ENCODE measurements at places on chromosomes 7 and 10.

GRCh38 chr10:73359492-73359891 is 828 bp upstream of the CFAP70 start:
- peaks cover 16% of the 10 kb centered on the region for H3K36me3 ChIP-seq
- H3K27ac ChIP-seq, result no peak overlapping the region
- no peak for DNase-seq
- H3K27me3 ChIP-seq, result peaks cover 13% of the 10 kb centered on the region
- H3K4me3 ChIP-seq, result no peak overlapping the region

DNA sequence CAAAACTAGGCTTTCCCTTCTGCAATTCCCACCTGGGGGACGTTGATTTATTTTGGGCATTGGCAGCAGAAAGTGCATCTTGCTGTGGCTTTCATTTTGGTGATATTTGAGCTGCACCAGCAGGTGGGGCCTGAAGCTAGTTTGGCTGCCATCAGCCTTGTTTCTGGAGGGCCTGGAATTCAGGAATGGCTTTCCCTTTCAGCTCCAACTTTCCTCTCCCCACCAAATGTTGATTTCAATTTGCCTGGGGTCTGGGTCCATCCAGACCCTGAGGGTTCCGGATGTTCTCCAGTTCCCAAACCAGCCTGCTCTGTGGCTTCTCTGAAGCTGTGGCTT is 640.4 kb downstream of the TYW1 start:
- no peaks in the 10 kb centered on the region for H3K36me3 ChIP-seq
- H3K27me3 ChIP-seq, result no peaks in the 10 kb centered on the region
- no peak for DNase-seq
- H3K4me3 ChIP-seq, result no peak overlapping the region
- H3K4me1 ChIP-seq, result no peaks in the 10 kb centered on the region
- H3K27ac ChIP-seq, result no peak overlapping the region

DNA sequence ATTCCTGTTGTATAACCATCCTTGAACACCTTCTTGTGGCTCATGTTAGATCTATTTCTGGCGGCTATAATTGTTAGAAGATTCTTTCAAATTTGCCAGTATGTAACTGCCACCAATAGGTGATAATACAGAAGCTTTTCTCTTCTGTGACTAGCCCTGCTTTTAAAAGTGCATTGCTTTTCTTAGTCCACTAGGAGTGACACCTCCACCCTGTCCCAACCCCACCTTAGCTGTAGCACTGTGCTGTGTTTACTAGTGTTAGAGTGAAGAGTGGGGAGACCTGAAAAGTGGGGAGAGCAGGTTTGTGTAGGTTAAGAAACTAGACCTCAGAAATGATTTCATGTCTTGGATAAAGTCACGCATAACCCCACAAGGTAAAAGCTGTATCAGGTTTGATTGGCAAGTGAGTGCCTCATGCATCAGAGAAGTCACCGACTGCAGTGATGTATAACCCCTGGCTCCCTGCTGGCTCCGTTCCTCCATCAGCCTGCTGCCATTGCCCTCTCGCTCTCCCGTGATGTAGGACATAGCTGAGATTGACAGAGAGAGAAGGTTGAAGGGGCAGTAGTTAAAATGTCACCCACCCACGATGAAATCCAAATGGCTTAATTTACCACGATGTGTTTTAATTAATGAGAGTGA is 12.5 kb downstream of the NPVF start:
- H3K36me3 ChIP-seq, result no peaks in the 10 kb centered on the region
- no peak for DNase-seq
- peaks cover 30% of the 10 kb centered on the region for H3K27me3 ChIP-seq
- no peaks in the 10 kb centered on the region for H3K4me1 ChIP-seq
- no peak overlapping the region for H3K27ac ChIP-seq

DNA sequence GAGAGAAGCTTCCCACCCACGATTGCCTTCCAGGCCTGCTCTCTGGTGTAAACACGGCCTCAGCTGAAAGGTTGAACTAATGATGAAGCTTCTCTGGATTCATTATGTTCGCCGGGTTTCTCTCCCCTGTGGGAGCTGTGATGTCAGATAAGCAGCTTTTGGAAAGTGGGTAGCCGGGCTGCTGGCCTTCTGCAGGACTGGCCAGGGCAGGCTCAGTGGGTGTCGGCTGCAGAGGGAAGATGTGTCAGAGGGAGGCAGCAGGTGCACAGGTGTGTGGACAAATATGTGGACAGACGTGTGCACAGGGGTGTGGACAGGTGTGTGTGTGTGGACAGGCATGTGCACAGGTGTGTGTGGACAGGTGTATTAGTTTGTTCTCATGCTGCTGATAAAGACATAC is 28.5 kb upstream of the PSMG3 start:
- no peaks in the 10 kb centered on the region for H3K4me1 ChIP-seq
- no peak overlapping the region for H3K27ac ChIP-seq
- peaks cover 100% of the 10 kb centered on the region for H3K27me3 ChIP-seq

- H3K4me3 ChIP-seq, result no peak overlapping the region
- H3K36me3 ChIP-seq, result peaks cover 4% of the 10 kb centered on the region
- no peak for DNase-seq
- peaks cover 47% of the 10 kb centered on the region for H3K27me3 ChIP-seq
- H3K4me1 ChIP-seq, result peaks cover 20% of the 10 kb centered on the region
Observed at GRCh38 chr10:97916586-97916985, 66.9 kb downstream of the GOLGA7B start.

- H3K4me1 ChIP-seq, result no peaks in the 10 kb centered on the region
- no peak overlapping the region for H3K27ac ChIP-seq
- no peak overlapping the region for H3K4me3 ChIP-seq
- H3K36me3 ChIP-seq, result no peaks in the 10 kb centered on the region
- DNase-seq, result no peak
- H3K27me3 ChIP-seq, result no peaks in the 10 kb centered on the region
Observed at GRCh38 chr10:101006593-101007098, 7.0 kb downstream of the LZTS2 start.

DNA sequence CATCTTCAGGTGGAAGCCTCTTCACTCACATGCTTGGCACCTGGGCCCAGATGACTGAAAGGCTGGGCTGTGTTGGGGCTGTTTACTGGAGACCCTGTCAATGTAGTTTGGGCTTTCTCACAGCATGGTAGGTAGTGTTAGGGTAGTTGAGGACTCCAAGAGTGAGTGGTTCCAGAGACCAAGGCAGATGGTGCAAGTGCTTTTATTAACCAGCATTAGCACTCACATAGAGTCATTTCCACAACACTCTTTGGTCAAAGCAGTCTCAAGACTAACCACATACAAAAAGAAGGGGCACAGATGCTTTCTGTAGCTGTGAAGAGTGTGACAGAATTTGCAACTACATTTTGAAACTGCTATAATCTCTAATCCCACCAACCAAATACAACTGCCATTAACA is 135.0 kb downstream of the RTKN2 start:
- no peaks in the 10 kb centered on the region for H3K27me3 ChIP-seq
- no peak for DNase-seq
- H3K27ac ChIP-seq, result no peak overlapping the region

- no peaks in the 10 kb centered on the region for H3K27me3 ChIP-seq
- peaks cover 6% of the 10 kb centered on the region for H3K4me1 ChIP-seq
- DNase-seq, result no peak
- H3K4me3 ChIP-seq, result no peak overlapping the region
- H3K27ac ChIP-seq, result no peak overlapping the region
Observed at GRCh38 chr10:3992382-3993178, 207.6 kb upstream of the KLF6 start.

- H3K27ac ChIP-seq, result no peak overlapping the region
- DNase-seq, result no peak
- peaks cover 64% of the 10 kb centered on the region for H3K27me3 ChIP-seq
- H3K4me3 ChIP-seq, result no peak overlapping the region
- H3K4me1 ChIP-seq, result no peaks in the 10 kb centered on the region
Observed at GRCh38 chr10:11441151-11441535, 170.3 kb downstream of the USP6NL start.

GRCh38 chr7:29995652-29996051 is 6.1 kb upstream of the SCRN1 start:
- peaks cover 28% of the 10 kb centered on the region for H3K4me1 ChIP-seq
- no peak for DNase-seq
- H3K4me3 ChIP-seq, result no peak overlapping the region
- peaks cover 5% of the 10 kb centered on the region for H3K36me3 ChIP-seq
- no peak overlapping the region for H3K27ac ChIP-seq

- DNase-seq, result no peak
- peaks cover 25% of the 10 kb centered on the region for H3K36me3 ChIP-seq
- H3K4me1 ChIP-seq, result peaks cover 30% of the 10 kb centered on the region
- no peak overlapping the region for H3K4me3 ChIP-seq
- peaks cover 18% of the 10 kb centered on the region for H3K27me3 ChIP-seq
Observed at GRCh38 chr10:71776481-71776925, 3.2 kb upstream of the VSIR start.

- H3K36me3 ChIP-seq, result peaks cover 40% of the 10 kb centered on the region
- H3K4me3 ChIP-seq, result peak overlapping the region; percentile 86
- no peaks in the 10 kb centered on the region for H3K27me3 ChIP-seq
- peak overlapping the region; percentile 84 for H3K27ac ChIP-seq
- DNase-seq, result peak; percentile 81
Observed at GRCh38 chr7:3042861-3043489, 692 bp downstream of the CARD11 start.

GRCh38 chr7:67976490-67976889 is 979.9 kb downstream of the TYW1 start:
- no peaks in the 10 kb centered on the region for H3K27me3 ChIP-seq
- H3K36me3 ChIP-seq, result no peaks in the 10 kb centered on the region
- DNase-seq, result no peak
- H3K4me3 ChIP-seq, result no peak overlapping the region
- H3K27ac ChIP-seq, result no peak overlapping the region

GRCh38 chr10:5604236-5604925 is 62.0 kb downstream of the ASB13 start:
- H3K27ac ChIP-seq, result no peak overlapping the region
- H3K4me3 ChIP-seq, result no peak overlapping the region
- no peaks in the 10 kb centered on the region for H3K36me3 ChIP-seq
- DNase-seq, result no peak

DNA sequence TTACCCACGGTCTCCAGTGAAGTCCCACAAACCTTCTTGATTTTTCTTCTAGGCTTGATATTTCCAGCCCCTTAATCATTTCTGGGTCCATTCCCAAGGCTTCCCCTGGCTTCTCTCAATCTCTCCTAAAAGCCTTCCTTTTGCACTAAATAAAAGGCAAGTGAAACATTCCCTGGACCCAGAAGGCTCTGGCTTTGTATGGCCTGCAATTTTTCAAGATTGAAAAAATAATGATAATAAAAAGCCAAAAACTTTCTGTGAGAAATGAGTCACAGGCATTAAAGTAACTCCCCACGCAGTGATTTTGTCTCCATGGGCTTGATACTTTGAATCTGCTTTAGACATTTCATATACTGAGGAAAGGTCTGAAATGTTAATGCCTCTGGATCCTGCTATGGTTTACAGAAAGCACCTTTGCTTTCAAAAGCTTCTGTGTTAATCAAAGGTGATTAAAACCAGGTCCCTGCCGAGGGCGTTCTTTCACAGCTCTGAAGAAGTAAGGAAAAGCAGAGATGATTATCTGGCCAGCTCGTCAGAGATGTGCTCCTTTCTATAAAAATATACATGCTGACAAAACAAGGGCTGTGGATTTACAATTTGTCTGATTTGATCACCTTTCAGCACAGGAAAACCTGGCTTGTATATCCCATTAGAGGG is 118.9 kb upstream of the TMEM72 start:
- peaks cover 8% of the 10 kb centered on the region for H3K4me1 ChIP-seq
- H3K36me3 ChIP-seq, result no peaks in the 10 kb centered on the region
- no peak overlapping the region for H3K27ac ChIP-seq
- no peak for DNase-seq

DNA sequence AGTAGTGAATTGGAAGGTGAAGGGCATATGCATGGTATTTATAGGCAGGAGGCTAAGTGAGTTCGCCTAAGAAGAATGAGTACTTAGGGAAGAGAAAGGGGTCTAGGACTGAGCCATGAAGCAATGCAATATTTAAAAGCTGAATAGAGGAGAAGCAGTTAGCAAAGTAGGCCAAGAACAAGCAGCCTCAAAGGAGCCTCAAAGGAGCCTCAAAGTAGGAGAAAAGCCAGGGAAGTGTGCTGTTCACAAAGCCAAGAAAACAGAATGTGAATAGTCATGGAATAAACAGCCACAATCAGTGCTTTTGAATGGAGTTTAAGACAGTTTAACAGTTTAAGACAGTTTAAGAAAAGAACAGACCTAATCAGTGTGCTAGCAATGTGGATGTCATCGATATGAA is 762.0 kb downstream of the SORCS1 start:
- no peak for DNase-seq
- H3K36me3 ChIP-seq, result no peaks in the 10 kb centered on the region
- peaks cover 9% of the 10 kb centered on the region for H3K4me1 ChIP-seq

GRCh38 chr10:28375399-28376354 is 72.8 kb upstream of the MPP7 start:
- H3K4me3 ChIP-seq, result peak overlapping the region; percentile 33
- peak overlapping the region; percentile 28 for H3K27ac ChIP-seq
- peak; percentile 76 for DNase-seq
- peaks cover 23% of the 10 kb centered on the region for H3K4me1 ChIP-seq
- no peaks in the 10 kb centered on the region for H3K27me3 ChIP-seq

DNA sequence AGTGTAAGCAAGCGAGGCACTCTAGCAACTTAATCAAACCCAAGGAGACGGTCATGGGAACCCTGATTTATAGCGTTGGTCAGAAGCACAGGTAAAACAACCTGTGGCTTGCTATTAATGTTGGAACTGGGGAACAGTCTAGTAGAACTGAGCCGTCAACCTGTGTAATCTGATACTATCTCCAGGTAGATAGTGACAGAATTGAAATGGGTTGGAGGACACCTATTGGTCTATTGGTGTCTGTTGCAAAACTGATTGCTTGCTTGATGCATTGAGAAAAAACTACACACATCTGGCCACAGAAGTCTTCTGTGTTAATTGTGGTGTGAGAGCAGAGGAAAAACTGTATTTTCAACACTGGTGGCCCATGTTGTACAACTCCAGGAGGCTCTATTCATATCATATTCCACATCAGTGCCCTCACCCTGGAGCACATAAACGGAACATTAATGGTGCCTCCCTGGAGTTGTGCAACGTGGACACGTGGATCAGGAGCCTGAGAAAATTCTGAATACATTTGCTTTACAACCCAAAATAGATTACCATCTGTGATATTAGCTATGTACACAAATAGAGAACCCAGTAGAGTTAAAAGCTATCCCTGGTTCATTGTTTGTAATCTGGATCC is 112.2 kb downstream of the MYO3A start:
- no peaks in the 10 kb centered on the region for H3K36me3 ChIP-seq
- H3K27ac ChIP-seq, result no peak overlapping the region
- no peaks in the 10 kb centered on the region for H3K4me1 ChIP-seq
- no peak for DNase-seq

- DNase-seq, result no peak
- H3K27me3 ChIP-seq, result no peaks in the 10 kb centered on the region
- H3K4me3 ChIP-seq, result no peak overlapping the region
- no peaks in the 10 kb centered on the region for H3K4me1 ChIP-seq
- no peaks in the 10 kb centered on the region for H3K36me3 ChIP-seq
Observed at GRCh38 chr7:157320608-157320980, 16.2 kb upstream of the DNAJB6 start.

GRCh38 chr10:37403776-37404175 is 278.4 kb downstream of the ANKRD30A start:
- no peaks in the 10 kb centered on the region for H3K4me1 ChIP-seq
- no peak for DNase-seq
- no peaks in the 10 kb centered on the region for H3K36me3 ChIP-seq
- H3K27me3 ChIP-seq, result no peaks in the 10 kb centered on the region

- peak overlapping the region; percentile 54 for H3K27ac ChIP-seq
- no peaks in the 10 kb centered on the region for H3K36me3 ChIP-seq
- H3K4me1 ChIP-seq, result peaks cover 24% of the 10 kb centered on the region
- H3K4me3 ChIP-seq, result no peak overlapping the region
- H3K27me3 ChIP-seq, result no peaks in the 10 kb centered on the region
Observed at GRCh38 chr10:103231047-103231551, 14.6 kb upstream of the RPEL1 start.

GRCh38 chr10:84292502-84292901 is 35.9 kb upstream of the CCSER2 start:
- no peaks in the 10 kb centered on the region for H3K4me1 ChIP-seq
- H3K27ac ChIP-seq, result no peak overlapping the region
- no peak for DNase-seq
- peaks cover 28% of the 10 kb centered on the region for H3K27me3 ChIP-seq

Measured in Calu3 (cell line).